ENCODE measurements at places on chromosomes 2 and 18.

- no peak for DNase-seq
Observed at GRCh38 chr2:194264586-194264985, 1392.4 kb upstream of the SLC39A10 start.

DNA sequence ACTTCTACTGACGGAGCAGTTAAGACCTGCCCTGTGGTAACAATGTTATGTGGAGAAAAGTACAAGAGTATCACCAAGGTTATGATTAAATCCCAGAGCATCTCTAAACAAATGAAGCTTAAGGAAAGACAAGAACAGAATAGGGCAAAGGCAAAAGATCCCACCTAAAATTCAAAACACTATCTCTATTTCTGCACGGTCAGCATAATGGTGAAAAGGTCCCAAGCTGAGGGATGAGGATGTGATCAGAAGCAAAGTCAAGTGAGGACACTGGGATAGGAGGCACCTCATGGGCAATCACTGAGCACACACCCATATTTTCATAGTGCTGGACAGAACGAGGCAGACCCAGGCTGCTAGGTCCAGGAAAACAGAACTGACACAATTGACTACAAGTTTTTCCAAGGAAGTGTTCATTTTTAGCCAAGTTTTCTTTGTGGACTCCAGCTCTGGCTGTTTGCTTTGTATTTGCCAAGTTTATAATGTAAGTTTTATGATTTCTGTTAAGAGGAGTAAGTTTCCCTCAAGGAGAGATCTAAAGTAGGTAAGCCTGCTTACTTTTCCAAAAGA lies 77.8 kb downstream of the NCKAP5 start:
- DNase-seq = no peak

DNA sequence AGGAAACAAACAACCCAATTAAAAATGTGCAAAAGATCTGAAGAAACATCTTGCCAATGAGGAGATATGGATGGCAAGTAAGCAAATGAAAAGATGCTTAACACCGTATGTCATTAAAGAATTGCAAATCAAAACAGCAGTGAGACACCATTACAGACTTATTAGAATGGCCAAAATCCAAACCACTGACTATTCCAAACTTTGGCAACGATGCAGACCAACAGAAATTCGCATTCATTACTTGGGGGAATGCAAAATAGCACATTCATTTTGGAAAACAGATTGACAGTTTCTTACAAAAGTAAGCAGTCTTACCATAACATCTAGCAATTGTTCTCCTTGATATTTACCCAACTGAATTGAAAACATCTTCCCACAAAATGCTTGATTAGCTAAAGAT lies 1118.7 kb downstream of the SUCLG1 start:
- DNase-seq = no peak

GRCh38 chr18:27121108-27121507 lies 64.0 kb downstream of the CHST9 start:
- DNase-seq = no peak

GRCh38 chr2:181575650-181576025 lies 81.3 kb downstream of the CERKL start:
- no peak for DNase-seq

GRCh38 chr2:240998706-240998994 lies 232 bp downstream of the SNED1 start:
- DNase-seq = no peak

DNA sequence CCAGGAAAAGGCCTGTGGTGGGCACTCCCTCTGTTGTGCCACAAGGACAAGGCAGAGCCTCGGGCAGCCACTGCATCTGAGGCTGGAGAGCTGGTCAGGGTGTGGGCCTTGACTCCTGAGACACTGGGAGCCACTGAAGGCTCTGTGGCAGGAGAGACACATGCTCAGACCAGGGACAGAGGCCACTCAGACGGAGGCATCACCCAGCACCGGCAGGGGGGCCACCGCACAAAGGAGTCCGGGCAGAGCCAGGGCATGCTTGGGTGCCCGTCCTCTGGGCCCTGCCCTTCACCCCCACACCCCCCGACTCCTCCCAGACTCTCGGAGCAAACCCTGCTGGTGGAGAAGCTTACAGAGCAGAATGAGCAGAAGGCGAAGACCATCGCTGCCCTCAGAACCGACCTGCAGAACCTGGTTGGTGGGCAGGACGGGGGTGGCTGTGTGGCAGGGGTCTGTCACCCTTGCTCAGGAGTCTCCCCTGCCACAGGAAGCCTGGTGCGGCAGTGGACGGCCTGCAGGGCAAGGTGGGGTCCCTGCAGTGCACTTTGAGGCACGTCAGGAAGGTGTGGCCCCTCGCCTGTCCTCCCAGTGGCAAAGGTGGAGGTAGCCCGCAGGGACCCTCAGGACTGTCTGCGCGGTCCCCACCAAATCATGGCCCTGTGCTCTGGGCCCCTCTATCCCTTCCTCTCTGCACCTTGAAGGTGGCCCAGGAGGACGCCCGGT lies 26.0 kb downstream of the CROCC2 start:
- no peak for DNase-seq

DNA sequence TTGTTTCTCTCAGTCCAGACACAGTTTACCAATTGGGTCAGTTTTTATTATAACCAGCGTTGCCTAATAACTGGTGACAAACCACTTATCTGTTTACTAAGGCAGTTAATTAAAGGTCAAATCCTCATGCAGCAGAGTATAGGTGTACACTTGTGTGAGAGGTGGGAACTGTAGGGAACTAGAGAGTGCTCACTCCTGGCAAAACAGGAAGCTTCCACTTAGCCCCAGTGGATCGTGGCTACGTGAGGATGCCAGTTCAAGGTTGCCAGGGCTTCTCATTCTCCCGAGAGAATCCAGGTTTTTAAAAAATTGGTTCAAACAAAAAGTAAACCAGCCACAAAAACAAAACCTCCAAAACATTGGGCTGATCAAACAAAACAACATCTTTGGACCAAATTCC lies 8.1 kb downstream of the CYBRD1 start:
- DNase-seq = no peak

- DNase-seq = no peak
Observed at GRCh38 chr2:120344214-120344975, 1.5 kb upstream of the INHBB start.

GRCh38 chr2:3807853-3808252 lies 104.5 kb downstream of the DCDC2C start:
- no peak for DNase-seq

GRCh38 chr2:209382775-209383174 lies 41.1 kb upstream of the MAP2 start:
- DNase-seq = no peak

GRCh38 chr2:160180172-160180571 lies 19.9 kb downstream of the ITGB6 start:
- no peak for DNase-seq

DNA sequence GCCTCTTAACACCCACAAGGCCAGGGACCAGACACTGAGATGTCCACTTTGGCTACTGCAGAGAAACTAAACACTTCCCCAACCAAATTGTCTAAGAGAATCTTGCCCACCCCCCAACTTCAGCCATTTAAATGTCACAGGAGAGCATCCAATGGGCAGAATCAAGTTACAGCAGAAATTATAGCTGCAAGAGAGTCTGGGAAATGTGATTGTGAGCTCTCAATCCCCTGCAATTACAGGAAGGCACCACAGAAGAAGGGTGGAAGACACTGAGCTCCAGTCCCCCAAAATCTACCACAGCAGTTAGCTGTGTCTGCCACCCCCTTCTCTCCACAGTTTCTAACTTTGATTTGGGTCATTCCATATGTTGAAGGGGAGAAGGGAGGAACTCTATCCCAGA lies 103.5 kb upstream of the ATL2 start:
- no peak for DNase-seq

DNA sequence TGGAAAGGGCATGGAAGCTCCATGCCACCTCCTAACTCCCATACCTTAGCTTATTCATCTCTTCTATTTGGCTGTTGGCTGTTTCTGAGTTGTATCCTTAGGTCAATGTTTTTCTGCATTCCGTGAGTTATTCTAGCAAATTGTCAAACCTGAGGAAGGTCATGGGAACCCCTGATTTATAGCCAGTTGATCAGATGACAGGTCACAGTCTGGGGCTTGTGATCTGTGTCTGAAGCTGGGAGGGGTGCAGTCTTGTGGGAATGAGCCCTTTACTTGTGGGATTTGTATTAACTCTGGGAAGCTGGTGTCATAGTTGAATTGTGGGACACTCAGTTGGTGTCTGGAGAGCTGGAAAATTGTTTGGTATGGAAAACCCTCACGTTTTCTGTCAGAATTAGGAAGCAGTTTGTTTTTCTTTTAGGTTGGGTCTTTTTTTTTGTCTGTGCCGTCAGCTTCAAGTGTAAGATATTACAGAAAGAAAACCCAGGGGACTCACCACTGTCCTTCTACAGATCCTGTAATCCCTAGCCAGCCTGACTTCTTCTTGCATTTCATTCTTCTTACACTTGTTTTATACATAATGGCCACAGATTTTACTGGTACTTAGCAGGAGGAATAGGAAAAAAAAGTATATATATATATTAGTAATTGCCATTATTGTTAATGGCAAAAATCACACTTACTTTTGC lies 137.9 kb downstream of the LRRTM1 start:
- no peak for DNase-seq

DNA sequence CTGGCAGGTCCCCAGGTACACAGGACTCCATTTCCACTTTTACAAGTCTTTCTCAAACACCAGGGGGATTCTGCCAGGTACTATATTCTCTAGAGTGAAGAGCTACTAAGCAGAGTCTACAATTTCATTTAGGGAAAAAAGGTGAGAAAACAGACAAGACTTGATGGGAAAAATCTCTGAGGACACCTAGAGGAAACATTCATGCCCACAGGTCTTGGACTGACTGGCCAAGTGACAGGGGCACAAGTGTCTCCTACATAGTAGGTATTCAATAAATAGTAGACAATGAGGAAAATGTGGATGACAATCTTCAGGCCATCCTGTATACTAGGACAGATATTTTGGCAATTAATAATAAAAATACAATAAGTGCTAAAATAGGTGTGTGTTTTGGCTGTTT lies 228.6 kb downstream of the CLIP4 start:
- DNase-seq = no peak

DNA sequence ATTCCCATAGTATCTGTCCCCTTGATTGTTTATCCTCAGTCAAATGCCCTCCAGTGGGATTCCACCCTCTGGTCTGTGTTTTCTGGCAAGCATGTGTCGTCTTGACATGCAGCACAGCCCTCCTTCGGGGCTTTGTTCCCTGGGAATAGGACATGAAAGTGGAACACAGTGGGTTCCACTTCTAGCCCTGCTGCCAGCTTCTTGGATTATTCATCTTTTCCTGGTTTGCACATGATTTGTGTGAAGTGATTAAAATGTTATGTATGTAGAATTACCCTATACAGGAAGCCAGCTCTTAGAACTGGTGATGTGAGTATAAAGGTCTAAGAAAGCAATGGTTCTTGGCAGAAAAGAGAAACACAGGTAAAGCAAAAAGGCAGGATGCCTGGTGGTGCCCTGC lies 142.3 kb downstream of the TANC1 start:
- DNase-seq = no peak

DNA sequence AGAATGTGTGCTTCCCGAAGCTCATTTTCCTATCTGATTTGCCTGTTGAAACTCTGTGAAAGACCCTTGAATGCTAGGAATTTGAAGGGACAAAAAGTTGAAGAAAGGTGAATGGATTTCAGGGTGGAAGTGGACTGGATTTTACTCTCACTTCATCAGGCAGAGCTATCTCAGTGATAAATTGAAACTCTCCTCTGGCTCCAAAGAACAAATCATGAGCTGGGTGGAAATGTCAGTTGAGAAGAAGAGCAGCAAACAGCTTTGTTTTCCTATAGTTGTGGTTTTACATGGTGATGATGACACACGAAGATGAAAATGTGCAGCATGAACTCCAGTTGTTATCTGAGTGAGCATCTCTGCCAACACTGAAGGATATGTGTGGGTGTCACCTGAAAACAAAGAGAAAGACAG lies 34.4 kb downstream of the CD28 start:
- DNase-seq = no peak

- DNase-seq = no peak
Observed at GRCh38 chr2:46943881-46944798, 28.5 kb upstream of the MCFD2 start.

DNA sequence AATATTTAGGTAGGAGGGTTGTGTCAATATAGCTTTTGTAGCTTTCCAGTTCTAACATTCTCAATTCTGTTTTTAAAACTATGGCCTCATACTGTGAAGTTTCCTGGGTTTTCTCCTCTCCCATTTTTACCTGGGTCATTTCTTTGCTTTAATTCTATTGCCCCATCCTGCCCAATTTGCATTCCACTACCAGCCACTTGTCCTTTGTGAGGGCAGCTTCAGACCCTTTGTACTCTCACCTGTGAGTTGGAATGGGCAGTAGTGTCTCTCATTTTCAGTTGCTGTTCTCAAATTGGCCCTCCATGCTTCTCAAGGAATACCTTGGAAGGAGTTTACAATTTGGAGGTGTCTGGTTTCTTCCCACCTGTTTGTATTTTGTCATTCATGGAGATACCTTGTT lies 108.4 kb downstream of the CAMKMT start:
- no peak for DNase-seq

DNA sequence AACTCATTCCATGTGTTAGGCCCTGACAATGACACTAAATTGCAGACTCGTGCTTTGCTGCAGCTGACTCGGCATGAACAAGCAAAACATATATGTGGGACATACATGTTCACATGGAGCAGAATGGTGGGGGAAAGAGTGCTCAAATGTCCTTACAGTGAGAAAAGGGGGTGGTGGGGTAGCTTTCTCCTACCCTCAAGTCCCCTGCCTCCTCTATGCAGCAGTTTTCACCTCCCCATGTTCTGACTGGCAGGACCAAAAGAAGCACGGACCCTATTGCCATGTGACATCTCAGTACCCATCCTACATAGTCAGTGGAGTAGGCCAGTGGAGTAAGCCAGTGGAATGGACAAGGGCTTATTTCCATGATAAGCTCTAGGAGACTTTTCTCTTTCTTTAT lies 259.3 kb downstream of the TTC32 start:
- DNase-seq = no peak

GRCh38 chr2:26682155-26682554 lies 10.4 kb upstream of the KCNK3 start:
- no peak for DNase-seq

DNA sequence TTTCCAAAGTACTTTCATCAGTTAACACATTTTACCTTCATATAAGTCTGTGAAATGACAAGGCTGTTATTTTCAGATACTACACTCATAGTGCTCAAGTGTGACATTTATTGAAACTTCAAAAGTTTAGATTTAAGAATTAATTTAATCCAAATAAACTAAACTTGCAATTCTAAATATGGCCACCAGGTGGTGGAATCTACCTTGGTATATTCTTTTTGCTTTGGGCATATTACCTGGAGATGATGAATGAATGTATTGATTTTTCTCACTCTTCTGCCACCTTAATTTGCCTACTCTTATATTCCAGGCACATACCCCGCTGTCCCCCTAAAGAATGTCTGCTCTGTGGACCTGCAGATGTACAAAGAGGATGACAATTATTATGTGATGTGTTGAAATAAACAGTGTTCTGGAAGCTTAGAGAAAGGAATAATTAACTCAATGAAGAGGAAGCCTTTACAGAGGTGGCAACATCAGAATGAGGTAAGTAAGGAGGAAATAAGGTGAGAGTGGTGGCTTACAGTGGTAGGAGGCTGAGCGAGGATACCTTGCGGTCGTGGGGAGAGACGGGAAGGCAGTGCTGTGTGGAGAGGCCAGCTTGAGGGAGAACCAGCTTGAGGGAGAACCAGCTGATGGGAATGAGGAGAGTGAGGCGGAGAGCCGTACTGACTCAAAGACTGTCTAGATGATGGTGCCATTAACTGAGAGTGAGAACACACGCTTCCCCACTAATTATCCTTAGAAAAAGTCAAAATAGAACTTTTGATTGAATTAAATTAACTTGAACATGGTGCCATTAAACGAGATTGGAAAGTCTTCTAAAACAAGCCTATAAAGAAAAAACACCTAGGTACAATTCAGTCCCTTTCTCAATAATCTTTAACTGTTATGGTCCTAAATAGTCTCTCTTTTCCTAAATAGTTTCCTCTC lies 179.5 kb downstream of the CELF4 start:
- no peak for DNase-seq

All from anterior cingulate cortex (tissue), 58 donors.